ENCODE measurements at places on chromosomes 7 and 10.

- no peak for DNase-seq
Measured at GRCh38 chr7:147723536-147723935, 867.0 kb upstream of the C7orf33 start.

- DNase-seq, result peak; percentile 80
Measured at GRCh38 chr10:17835688-17836087, 26.5 kb downstream of the MRC1 start.

DNA sequence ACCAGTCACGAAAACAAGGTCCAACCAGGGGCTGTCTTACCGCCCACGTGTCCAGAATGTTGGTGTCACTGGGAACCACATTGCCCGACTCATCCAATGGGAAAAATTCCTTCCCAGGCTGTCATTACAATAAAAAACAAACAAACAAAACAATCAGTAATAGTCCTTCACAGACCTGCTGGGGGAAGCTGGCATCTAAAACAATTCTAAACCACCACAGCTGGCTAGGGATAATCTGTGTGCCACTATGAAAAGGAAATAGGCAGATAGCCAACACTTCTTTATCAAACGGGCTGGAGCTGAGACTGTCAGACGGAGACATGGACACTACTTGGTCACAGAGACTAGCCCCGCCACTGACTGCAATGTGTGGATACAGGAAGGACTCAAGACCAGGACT is 9.2 kb downstream of the AKR1B1 start:
- no peak for DNase-seq

- DNase-seq, result no peak
Measured at GRCh38 chr10:75542084-75542483, 110.7 kb downstream of the LRMDA start.

Data from iris pigment epithelial cell (primary cell).